Esophagus squamous epithelium (tissue), 5 donors: ENCODE measurements at places on chromosomes 1 and 21.

DNA sequence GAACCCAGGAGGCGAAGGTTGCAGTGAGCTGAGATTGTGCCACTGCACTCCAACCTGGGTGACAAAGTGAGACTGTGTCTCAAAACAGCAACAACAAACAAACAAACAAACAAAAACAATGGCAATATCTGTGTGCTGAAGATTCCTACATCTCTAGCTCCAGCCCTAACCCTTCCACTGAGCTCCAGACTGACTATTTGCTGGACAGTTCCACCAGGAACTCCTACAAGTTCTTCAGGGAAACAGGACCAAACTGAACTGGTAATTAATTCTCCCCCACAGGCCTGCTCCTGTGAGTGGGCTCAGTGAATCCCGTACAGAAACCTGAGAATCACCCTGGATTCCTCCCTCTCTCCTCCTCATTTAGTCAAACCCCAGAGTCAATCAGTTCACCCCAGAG lies 1.5 kb downstream of the SERPINC1 start:
- no peak for DNase-seq

GRCh38 chr1:22643381-22643780 lies at the start of gene C1QC:
TSS of gene C1QC (plus strand) at chr1:22643633. CDS start at chr1:22644024, 391 bp downstream.
- DNase-seq, result no peak

GRCh38 chr1:215501496-215501895 lies 65.6 kb upstream of the KCTD3 start:
- DNase-seq, result no peak

DNA sequence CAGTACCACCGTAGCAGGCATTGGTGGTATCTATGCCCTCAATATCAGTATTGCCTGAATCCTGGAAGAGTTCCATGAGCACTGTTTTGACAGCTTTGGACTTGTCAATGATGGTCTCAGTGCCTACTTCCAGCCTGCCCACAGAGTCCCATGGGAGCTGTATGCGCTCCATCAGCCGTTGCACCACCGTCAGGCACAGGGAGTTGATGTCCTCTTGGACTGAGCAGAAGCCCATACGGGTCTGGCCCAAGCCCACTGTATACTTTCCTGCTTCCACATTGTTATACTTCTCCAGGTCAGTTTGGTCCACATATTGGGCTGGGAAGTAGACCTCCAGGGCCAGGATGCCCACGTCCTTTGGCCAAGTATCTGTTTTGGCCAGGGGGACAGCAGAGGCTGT lies 4.5 kb downstream of the HMGCS2 start:
- DNase-seq, result no peak

GRCh38 chr1:222040955-222041354 lies 299.1 kb upstream of the DUSP10 start:
- DNase-seq, result no peak
